ENCODE measurements at places on chromosomes 7 and 10. TPM values are rescaled to one million over a fixed set of nuclear protein-coding genes. Genes with fewer than 3 reads are reported as not detected.

The BICC1 gene
- 0.25 TPM for total RNA-seq

The ZNF92 gene
- 57.2 TPM for total RNA-seq

GRCh38 chr7:55191161-55191925 lies 172.5 kb downstream of the EGFR start:
- DNase-seq = no peak

DNA sequence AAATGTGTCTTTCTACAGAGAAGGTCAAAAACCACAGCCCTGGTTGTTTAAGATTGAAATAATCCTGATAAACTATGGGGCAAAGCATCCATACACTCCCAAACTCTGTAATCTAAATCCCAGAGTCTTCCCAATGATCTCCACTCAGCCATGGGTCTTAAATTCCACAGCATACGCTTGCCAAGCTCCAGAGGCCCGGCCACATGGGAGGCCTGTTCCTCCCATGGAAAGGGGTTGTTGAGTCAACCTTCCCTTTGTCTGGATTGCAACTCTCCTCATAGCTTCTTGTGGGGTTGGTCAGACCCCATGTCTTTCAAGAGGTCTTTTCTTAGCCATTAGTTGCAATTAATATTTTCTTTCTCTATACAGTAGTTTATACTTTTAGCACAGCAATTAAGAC lies 718 bp upstream of the STEAP4 start:
- DNase-seq = no peak

DNA sequence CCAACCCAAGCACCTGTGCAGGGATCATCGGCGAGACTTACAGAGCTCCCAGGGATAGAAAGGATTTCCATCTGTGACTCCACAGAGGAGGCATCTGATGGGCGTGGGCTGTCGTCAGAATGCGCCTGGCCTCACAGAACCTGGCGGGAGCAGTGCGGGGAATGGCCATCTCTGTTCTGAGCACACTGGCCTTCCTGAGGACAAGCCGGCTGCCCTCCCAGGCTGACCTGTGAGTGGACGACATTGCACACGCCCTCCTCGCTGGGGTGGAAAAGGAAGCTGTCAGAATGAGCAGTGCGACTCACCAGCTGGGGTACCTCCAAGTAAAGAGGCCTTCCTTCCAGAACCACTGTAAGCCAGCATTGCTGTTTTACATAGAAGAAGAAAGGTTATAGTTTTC lies 234.6 kb upstream of the PITRM1 start:
- no peak for DNase-seq

DNA sequence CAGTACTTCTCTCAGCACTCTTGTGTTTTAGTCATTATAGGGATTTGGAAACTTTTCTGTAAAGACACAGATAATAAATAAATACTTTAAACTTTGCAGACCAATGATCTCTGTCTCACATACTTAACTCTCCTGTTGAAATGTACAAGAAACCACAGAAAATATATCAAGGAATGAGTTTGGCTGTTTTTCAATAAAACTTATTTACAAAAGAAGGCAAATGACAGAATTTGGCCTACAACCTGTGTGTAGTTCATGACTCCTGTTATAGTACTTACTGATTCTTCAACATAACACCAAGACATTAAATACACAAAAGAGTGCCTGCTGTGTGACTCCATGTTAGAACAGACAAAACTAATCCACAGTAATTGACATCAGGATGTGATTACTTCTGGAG lies 510.0 kb upstream of the PHF14 start:
- DNase-seq = no peak

DNA sequence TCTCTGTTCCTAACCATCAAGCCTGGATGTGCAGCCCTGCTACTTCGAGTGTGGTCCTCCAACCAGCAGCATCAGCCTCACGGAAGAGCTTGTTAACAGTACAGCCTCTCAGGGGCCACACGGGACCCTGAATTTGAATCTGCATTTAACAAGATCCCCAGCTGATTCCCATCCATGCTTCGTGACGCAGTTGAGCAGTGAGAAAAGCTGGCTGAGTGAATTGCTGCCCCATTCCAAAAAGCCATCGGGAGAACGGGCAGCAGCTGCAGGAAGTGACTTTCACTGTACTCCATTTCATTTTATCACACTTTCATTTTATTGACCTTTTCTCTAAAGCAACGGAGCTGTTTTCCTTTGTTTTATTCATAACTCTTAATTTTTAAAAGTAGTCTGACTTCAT lies 22.5 kb downstream of the FAM171A1 start:
- DNase-seq = no peak

Measured in neural progenitor cell (in vitro differentiated cells).